ENCODE measurements at places on chromosomes 4 and X. TPM values are rescaled to one million over a fixed set of nuclear protein-coding genes. Genes with fewer than 3 reads are reported as not detected.
A peak's percentile ranks its signal among the peaks of the same experiment; 100 is the strongest.

GRCh38 chrX:23854122-23854521 lies 53.6 kb downstream of the APOO start:
- DNase-seq = no peak

DNA sequence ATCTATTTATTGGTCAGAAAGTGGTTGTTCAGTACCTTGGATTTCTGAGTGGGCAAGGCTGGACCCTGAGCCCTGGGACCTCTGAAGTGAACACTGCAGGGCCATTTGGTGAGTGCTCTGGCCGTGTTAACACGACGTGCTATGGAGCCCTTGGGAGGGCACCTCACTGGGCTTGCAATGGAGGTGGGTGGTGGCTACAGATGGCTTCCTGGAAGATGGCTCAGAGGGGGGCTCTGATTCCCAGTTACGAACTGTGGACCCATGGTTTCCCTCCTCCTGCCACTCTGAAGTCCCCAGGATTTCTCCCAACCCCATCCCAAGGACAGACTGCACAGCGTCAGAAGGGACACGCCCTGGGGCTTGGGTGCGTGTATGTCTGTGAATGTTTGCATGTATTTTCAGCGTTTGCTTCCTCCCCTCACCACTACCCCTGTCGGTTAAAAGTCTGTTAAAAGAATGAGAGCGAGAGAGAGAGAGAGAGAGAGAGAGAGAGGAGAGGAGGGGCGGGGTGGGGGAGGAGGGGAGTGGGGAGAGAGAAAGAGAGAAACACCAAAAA lies 3.7 kb upstream of the RHOH start:
- DNase-seq = no peak

DNA sequence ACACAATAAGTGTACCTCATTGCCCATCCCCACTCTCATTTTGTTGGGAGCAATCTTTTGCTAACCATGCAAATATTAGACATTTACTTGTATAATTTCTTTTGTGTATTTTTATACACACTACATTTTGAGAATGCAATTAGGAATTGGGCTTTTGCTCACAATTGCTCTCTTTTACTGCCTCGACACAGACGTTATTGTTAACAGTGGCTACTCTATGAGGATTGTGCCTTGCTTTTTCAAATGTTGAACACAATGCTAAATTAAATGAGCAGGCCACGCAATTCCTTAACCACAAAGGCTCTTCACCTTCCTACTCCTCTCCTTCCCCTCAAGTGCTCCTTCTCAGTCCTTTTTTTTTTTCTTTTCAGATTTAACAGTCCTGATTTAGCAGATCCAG lies 42.8 kb upstream of the HPF1 start:
- no peak for DNase-seq

GRCh38 chr4:93475730-93476129 lies 352.8 kb upstream of the ATOH1 start:
- DNase-seq = no peak

IL21 gene
- total RNA-seq = not detected

DNA sequence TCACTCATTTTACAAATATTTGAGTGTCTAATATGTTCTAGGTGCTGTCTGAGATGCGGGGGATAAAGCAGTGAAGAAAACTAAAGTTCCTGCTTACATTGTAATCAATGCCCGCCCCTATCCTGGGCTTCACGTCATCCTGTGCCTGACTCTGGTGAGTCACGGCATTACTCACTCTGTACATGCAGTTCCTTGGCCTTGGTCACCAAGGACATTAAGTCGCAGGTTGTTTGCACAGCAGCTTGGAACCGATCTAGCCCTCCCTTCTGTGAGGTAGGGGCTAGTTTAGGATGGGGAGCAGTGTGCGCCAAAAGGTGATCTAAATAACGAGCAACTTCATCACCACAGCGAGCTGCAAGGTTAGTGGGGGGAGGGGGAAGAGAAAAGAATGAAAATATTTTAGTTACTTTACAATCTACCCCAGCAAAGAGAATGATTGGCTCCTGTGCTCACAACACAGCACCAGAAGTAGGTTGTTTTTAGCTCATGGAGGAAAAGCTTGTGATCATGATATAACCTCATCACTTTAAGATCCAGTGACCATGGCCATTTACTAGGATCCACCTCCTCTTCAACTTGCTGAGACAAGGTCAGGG lies 48.0 kb upstream of the HDAC8 start:
- DNase-seq = peak; percentile 43
